ENCODE measurements at places on chromosomes 5 and 9.

DNA sequence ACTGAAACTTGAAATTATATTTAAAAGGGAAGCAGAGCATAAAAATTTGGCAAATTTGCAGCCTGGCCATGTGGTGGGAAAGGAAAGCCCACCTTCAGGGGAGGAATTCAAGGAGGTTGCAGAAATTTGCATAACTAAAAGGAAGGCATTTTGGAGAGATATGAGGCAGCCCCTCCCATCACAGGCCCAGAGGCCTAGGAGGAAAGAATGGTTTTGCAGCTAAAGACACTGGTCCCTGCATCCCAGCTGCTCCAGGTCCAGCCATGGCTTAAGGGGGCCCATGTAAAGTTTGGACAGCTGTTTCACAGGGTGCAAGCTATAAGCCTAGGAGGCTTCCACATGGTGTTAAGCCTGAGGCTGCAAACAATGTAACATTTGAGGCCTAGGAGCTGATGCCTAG lies 212.5 kb downstream of the NNT start:
- no peak for DNase-seq

GRCh38 chr9:78319197-78320029 lies 22.5 kb downstream of the PSAT1 start:
- no peak for DNase-seq

GRCh38 chr9:34517185-34517584 lies 5.6 kb downstream of the ENHO start:
- no peak for DNase-seq

GRCh38 chr9:37954581-37954981 lies 50.7 kb upstream of the SLC25A51 start:
- peak; percentile 73 for DNase-seq

- no peak for DNase-seq
Measured at GRCh38 chr5:980001-980588, 28.5 kb upstream of the NKD2 start.

- peak; percentile 45 for DNase-seq
Measured at GRCh38 chr9:6080154-6080716, 64.8 kb upstream of the RANBP6 start.

GRCh38 chr9:113417370-113417769 lies 6.8 kb downstream of the C9orf43 start:
- no peak for DNase-seq

Data from activated CD4-positive, alpha-beta T cell treated with anti-CD3 and anti-CD28 coated beads, Interleukin-10, Interleukin-2, amounts not matched to agents 100 ng/mL and 50 ng/mL, durations not matched to agents 16 hours and 8 hours (primary cell).